ENCODE measurements at places on chromosomes 6 and 20.

- no peak for DNase-seq
Observed at GRCh38 chr6:112911959-112912358, 564.8 kb downstream of the RFPL4B start.

- no peak for DNase-seq
Observed at GRCh38 chr20:52201395-52201794, 9.8 kb upstream of the ZFP64 start.

GRCh38 chr6:4008324-4009047 is 70.5 kb downstream of the FAM217A start:
- peak; percentile 85 for DNase-seq

DNA sequence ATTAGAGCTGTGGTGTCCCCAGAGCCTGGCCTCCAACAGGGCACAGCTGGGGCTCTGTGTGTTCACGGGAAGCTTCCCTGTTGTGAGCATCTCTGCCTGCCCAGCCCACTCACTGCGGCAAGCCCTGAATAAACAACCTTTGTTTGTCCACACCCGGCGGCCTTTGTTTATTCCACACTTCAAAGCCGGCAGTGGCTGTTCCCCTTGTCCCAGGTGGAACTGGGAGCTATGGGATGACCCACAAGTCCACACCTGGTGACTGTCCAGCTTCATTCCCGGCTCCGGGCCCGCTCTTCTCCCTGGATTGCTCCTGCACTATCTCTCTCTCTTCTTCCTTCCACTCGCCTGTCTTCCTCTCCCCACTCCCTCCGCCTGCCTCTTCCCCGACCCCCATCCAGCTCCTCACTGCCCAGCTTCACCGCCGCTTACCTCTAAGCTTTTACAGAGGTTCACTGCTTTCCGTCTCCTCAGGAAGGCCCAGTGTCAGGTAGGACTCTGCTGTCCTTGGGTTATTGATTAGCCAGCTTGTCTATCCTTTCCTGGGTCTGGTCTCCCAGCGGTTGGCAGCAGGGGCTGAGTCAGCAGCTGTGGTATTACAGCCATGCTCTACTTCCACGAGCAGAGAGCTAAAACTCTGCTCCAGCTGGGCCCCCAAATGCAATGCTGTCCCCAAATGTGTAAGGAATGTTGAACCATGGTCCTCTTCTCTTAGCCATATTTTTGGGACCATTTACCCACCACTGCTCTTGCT is 17.8 kb downstream of the DACT2 start:
- DNase-seq, result peak; percentile 80

DNA sequence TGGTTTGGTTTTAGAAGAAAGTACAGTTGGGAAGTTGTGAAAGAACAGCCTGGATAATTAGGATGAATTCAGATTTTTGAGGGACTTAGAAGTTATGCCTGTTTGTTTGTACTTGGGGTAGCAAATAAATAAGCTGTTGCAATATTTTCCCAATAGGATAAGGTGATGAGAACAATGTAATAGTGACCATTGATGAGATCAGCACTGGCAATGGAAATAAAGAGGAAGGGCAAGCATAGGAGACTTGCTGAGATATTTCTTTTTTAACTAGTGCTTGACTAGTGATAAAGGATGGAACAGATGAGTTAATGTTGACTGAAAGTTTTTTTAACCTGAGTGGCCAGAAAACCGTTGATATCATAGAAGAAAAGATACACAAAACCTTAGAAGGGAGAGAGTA is 498.8 kb downstream of the CDKAL1 start:
- no peak for DNase-seq

DNA sequence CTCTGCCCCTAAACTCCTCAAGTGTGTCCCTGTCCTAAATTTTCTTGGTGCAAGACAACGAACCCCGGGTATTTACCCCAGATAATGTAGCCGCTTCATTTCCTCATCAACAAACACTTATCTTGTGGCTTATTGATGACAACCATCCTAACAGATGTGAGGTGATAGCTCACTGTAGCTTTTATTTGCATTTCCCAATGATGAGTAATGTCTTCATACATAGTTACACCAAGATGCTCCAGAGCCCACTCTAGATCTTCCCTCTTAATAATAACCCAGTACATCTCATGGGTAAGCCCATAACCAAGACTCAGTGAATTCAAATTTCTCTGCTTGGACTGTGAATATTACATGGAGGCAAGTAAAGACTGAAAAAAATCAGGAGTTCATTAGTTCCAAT is 48.2 kb upstream of the BEND6 start:
- DNase-seq, result no peak

DNA sequence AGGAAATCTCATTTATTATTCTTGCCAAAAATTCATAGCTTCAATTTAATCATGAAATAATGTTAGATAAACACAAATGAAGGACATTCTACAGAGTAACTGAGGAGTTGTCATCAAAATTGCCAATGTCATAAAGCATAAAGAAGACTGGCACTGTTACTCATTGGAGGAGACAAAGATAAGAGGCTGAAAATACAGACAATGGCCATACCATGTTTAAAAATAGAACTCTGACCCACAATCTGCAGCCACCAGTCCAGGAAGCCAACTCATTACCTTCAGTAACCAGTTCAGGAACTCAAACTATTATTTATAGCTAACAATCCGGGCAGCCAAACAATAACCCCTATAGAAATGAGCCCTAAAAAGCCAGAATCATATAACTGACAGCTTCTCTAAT is 795.6 kb downstream of the TENT5A start:
- DNase-seq, result peak; percentile 10

GRCh38 chr6:138005846-138006245 is 101.4 kb downstream of the PERP start:
- DNase-seq, result no peak

DNA sequence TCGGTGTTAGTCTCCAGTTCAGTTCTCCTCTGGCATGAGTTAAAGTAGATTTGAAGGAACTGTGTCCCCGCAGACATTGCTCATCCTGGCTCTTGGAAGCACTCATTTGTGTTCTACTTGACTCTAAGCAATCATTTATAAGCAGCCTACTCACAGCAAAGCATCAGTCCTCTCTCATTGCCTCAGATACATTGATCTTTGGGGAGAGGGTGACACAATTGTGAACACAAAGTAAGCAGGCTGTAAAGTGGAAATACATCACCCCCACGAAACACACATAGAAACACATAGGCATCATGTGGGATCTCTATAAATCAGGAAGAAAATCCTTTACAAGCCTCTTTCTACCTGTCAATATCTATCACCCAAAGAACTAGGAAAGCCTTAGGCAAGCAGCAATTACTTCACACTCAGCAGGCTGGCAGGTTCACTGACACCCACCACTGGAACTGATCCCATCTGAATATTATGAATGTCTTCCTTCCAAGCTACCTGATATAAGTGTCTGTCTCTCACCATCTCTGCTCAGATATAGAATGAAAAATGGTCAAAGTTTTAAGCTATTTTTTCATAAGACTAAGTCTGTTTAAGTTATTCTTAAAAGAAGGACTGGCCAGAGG is 675.8 kb downstream of the HACE1 start:
- DNase-seq, result peak; percentile 6

DNA sequence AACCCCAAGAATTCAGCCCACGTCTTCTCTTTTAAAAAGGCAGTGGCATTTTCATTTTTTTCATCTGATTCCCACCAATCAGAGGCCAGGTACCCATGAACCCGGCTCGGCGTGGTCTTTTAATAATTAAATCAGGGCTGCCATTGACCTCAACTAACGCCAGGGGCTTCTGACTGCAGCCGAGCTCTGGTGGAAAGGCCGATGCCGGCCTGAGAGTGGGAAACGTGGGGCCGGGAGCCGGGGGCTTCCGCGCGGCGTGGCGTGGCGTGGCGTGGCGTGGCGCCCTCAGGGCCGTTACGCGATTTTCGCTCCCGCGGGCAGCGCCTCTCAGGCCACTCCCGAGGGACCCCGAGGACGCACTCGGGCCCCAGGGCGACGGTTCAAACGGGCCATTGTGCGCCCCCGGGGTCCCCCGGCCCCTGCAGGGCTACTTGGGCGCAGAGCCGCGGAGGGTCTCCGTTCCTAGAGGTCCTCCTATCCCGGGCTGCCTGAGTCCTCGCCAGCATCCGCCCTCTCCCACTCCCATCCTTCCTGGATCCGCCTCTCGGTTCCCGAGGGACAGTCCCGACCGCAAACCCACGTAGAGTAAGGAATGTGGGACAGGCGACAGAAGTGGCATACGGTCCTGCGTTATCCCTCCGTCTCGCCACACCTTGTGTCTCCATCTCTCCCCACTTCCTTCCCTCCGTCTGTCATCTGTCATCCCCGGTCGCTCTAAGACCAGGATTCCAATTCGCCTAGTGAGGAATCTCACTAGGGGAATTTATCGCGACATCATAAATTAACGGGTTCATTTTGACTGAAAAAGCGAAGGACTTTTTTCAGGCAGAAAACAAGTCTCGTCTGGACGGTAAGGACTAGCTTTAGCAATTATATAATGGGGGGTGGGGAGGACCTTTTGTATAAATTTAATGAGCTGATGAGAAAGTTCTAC is 876 bp upstream of the TBPL1 start:
- DNase-seq, result peak; percentile 93

- DNase-seq, result no peak
Observed at GRCh38 chr6:6312901-6313441, 7.5 kb downstream of the F13A1 start.
